ENCODE measurements at places on chromosomes 7 and 10.

GRCh38 chr10:49071160-49071761 is 44.1 kb downstream of the VSTM4 start:
- no peak for DNase-seq

GRCh38 chr7:134829380-134829986 is 50.0 kb downstream of the CALD1 start:
- DNase-seq, result no peak

DNA sequence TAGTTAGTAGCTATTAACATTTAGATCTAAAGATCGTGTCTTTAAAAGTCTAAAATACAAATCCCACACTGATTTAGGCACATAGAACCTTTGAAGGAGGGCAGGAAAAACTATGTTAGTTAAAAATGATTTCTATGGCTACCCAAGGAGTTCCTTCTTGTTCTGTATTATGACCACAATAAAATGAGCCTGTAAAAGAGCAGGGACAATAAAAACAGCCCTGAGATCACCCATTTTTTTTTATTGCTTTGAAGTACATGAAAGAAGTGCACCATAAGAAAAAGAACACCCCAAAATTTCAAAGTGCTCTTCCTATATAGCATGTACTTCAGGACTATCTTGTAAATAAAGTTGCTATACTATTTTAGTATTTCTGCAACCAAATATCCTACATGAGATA is 29.8 kb downstream of the RTKN2 start:
- no peak for DNase-seq

- no peak for DNase-seq
Measured at GRCh38 chr7:32037650-32038198, 32.5 kb downstream of the PDE1C start.

GRCh38 chr10:113982769-113983168 is 60.9 kb upstream of the ADRB1 start:
- DNase-seq, result no peak

GRCh38 chr7:55019191-55019690 is 424 bp downstream of the EGFR start:
- DNase-seq, result no peak

DNA sequence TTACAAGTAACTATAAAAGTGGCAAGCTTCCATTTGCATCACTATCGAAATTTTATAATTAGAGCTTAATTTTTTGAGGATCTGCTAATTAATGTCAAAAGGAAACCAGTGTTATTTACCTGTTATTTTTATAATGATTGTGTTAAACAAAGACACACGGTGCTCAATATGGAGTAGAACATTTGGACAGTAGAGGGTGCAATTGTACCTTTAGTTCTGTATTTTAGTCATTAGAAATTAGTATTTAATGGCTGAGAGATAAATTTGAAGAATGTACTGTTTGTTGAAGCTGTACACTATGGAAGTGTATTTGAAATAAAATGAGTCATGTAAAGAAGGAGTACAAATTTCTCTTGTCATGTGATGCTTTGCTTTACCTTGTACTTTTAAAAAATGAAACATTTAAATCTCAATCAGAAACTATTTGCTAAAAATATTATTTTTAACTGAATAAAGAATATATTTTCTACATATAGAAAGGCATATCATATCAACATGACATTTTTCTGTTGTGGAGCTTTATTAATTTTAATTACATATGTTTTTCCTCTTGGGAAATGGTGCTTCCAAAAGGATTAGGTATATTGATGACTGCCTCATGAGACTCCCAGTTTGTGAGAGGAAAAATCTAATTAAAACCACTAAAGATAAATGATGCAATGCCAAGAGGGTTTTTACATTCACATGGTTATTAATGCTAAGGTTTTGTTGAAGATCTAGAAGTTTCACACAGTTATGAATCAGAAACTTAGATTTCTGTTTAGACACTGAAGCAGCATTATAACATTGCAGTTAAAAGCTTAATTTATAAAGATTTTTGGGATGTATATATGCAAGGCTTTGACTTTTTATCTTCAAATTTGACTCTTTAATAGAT is 10.4 kb upstream of the PRKG1 start:
- DNase-seq, result no peak

DNA sequence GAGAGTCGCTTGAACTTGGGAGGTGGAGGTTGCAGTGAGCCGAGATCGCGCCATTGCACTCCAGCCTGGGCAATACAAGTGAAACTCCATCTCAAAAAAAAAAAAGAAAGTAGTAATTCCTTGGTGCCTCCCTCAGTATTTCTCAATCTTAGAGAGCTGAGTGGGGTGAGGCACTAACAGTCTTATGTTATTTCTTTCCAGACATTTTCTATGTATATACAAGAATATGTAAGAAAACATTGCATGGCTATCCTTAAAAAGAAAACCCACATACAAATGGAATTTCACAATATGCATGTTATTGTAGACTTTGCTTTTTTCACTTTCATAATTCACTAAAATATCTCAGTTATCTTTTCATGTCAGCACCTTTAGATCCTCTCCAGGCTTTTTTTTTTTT is 13.6 kb upstream of the SLF2 start:
- no peak for DNase-seq

DNA sequence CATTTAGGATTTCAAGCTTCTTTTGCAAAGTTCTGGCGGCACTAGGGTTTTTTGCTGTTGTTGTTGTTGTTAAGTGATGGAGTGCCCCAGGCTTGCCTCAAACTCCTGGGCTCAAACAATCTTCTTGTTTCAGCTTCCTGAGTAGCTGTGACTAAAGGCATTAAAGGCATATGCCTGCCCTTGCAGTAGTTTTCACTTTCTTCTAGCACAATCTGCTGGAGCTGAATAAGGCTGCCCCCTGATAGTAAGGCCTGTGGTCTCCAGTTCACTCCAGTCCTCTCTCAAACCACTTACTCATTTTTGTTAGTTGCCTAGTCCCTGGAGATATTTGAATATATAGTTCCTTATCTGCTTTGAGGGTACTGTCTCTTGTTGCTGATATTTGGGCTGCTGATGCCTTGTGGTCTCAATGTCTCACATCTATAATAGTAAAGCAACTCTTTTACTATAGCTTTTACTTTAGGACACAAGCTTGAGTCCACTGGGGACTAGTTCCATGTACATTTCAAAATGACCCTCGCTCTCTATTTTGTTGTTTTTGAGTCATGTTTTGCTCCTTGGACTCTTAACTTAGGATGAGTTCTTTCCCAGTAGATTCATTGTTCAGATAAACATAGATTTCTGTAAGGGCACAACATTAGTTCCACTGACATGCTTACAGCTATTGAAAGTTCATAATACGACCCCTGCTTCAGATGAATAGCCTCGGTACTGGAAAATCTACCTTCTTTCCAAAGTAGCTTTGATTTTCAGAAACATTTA is 25.5 kb downstream of the PHF14 start:
- no peak for DNase-seq

DNA sequence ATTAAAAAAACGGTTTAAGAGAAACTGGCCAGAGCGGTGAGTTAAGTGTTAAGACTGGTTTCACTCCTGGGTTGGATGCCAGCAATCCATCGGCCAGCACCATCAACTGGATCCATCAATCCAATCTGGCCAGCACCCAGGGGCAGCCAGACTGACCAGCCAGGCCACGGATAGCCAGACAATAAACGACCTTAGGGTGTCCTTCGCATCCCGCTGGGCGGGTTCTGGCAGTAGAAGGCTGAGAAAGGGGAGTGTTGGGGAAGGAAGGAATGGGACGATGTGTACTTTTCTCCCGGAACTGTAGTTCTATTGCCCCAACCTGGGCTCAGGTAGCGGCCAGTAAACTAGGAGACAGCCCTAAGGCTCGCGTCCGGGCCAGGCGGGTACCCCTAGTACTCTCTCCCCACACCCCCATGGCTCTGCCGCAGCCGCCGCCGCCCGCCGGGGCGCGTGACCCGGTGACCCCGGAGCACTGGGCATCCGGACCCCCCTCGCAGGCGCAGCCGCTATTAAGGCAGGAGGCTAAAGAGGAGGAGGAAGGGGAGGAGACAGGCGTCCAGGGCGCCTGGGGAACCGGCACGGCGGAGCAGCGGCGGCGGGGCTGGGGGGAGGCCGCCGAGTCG is at the start of gene CASD1:
Gene CASD1 (plus strand): TSS at position 546 of the 623 bp plus-strand sequence. CDS start 276 bp downstream, outside the sequence.
- peak; percentile 53 for DNase-seq

DNA sequence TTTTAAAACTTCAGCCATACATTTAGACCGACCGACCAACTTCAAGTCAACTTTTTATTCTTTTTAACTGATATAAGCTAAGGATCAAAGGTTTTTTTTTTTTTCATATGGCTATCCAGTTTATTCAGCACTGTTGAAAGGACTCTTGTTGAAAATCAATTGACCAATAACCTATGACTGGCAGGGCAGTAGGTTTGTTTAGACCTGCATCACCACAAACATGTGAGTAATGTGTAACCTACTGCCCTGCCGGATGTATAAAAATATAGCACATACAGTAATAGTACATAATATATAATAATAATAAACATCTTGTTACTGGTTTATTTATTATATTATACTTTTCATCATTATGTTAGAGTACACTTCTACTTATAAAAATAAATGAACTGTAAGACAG is 434.6 kb upstream of the SEMA3A start:
- no peak for DNase-seq

DNA sequence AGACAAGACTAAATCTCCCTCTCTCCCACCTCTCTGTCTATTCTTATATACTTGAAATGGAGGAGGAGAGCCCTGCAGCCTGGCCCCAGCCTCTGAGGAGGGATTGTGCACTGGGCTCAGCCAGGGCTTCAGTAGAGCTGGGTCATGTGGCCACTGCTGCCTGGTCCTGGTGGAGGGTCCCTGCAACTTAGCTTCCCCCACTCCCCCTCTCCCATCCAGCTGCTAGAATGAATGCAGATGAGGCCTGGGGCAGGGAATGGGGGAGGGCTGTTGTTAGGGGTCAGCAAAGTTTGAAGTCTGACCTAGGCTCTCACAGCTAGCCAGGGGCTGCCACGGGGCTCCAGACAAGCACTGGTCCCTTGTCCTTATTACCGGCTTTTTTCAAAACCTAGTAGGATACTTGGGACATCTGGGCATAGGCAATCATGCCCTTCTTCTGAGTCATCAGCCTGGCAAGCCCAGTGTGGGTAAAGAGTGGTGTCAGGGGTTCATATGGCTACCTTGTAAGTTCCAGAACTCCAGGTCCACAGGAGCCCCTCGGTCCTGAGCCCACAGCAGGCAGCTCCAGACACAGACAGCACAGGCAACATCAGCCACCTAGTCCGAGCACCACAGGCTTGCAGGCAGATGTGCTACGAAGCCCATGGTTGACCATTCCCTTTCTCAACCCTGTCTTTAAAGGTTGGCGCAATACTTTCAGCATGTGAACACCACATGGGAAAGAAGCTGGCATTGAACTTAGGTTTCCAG is 12.8 kb upstream of the CXCL12 start:
- DNase-seq, result no peak

DNA sequence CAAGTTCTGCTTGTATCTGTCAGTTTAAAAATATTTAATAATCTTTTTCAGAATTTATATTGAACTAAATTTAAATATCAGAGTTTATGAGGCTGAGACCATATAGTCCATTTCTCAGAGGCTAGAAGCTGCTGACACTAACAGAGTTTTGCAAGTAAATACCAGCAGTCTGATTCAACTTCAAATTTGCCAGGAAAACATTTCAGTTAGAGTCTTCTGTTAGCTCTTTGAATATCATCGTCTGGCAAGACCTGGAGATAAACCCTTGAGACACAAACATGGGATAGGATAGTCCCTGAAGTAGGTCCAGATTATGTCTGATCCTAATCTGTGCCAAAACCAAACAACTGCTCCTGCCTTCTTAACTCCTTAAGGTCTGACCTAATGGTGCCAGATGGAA is 472.8 kb upstream of the STEAP1 start:
- no peak for DNase-seq

- no peak for DNase-seq
Measured at GRCh38 chr10:7107285-7107684, 303.5 kb downstream of the SFMBT2 start.

DNA sequence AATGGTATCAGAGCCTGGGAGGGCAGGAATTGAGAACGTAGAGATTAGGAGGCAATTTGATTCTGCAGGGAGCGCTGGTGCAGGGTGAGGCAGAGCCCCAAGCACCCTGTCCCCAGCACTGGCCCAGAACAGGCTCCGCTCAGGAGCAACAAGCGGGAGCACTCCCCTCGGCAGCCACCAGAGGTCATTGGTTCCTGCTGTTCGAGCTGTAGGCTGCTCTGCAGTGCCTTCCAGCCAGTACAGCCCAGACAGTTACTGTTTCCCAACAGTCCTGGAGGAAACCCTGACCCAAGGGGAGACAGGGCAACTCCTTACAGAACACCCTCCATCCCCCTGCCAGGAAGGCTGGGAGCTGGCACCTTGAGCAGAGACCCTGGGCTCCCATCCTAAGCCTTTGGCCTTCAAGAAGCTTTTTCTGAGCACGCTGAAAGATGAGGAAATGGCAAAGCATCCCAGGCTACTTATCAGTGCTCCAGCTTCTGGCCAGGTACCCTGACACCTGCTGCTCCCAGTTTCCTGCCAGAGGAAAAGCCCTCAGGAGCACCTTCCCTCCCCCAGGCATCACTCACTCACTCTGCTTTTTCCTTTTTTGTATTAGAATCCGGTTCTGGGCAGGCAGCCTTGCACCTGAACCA is 71.2 kb upstream of the EFCAB10 start:
- DNase-seq, result peak; percentile 42

DNA sequence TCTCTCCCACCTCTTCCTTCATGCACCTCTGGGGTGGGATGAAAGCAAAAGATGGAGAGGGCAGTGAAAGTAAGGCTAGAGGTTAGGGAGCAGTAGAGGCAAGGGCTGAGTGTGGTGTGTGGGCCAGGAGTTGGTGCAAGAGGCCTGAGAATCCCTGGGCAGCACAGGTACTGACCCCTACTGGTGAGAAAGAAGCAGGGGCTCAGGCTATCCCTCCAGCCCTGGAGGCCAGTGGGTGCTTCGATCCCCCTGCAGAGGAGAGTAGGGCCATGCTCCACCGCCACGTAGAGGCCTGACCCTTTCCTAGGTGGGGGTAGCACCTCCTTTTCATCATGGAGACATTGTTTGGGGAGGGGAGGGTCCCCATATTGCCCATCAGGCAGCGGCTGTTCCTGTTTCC is 9.8 kb downstream of the CDHR1 start:
- DNase-seq, result no peak

GRCh38 chr7:4040109-4040928 is 641.8 kb upstream of the FOXK1 start:
- DNase-seq, result no peak

DNA sequence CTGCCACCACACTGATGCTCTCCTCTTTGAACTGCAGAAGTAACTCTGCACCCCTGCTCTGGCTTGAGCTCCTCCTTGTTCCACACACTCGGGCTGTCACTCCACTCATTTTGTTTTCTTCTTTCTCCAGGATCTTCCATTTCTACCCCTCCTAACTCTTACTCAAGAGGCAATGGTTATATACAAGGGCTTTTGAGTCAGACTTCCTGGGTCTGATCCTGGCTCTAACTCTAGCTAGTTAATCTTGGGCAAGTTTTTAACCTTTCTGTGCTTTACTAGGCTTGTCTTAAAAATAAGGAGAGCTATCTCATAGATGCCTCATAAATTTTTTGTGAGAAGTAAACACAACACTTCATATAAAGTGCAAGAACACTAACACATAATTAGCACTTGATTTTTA is 45.3 kb upstream of the GNAI1 start:
- no peak for DNase-seq

Data from activated naive CD4-positive, alpha-beta T cell (primary cell).